ENCODE measurements at places on chromosomes 12 and 14.

GRCh38 chr14:25178255-25178654 is 128.3 kb upstream of the STXBP6 start:
- no peak for DNase-seq

DNA sequence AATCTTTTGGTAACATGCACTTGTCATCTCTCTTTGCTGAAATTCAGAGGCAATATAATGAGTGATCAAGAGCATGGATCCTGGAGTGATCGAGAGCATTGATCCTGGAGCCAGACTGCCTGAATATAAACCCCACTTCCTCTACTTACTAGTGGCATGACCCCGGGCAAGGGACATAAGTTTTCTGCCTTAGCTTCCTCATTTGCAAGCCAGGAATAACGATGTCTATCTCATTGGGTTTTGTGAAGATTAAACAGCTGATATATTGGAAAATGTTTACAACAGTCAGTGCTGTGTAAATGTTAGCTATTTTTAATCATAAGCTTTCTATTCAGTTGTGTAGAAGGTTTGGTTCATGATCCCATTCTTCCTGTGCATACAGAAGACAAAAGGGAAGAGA is 2.4 kb upstream of the CSRNP2 start:
- DNase-seq = peak; percentile 68

DNA sequence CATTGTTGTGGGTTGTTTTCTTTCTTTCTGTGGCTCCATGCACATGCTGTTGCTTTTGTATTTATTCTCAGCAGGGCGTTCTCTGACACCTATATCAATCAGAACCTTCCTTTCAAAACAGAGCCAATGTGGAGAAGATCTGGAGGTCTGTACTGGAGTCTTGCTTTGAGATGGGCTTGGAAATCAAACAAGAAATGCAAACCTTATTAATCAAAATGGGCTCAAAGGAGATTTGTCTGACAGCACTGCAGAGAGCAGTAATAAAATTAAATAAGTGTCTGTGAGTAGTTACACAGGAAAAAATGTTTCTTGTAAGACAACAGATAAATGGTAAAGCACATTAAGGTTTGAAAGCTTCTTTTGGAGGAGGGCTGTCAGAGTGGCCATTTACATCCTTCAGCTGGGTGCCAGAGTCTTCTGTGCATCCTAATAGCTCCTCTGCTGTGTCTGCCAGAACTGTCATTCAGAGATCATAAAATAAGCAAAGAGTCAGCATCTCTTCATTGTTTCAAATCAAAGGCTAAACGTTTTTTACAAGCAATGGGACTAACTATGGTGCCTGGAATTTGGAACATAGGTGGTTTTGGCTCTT is 414.3 kb downstream of the NAV3 start:
- no peak for DNase-seq

DNA sequence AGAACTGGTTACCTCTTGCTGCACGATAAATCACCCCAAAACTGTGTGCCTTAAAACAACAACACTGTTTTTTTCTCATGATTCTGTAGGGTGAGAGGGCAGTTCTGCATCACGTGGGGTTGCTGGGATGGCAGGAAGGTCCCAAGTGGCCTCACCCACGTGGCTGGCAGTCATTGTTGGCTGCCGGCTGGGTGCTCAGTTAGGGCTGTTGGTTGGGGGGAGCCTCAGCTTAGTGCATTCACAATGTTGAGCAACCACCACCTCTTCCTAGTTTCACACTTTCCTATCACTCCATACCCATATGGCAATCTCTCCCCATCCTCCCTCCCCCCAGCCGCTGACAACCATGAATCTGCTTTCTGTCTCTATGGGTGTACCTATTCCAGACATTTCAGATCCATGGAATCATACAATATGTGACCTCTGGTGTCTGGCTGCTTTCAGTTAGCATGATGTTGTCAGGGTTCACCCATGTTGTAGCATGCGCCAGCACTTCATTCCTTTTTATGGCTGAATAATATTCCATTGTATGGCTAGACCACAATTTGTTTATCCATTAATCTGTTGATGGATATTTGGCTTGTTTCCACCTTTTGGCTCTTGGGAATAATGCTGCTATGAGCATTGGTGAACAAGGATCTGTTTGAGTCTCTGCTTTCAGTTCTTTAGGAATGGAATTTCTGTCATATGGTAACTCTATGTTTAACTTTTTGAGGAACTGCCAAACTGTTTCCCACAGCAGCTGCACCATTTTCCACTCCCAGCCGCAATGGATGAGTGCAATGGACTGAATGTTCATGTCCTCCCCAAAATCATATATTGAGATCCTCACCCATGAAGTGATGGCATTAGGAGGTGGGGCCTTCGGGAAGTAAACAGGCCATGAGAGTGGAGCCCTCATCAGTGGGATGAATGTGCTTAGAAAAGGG is 11.2 kb upstream of the POP5 start:
- peak; percentile 32 for DNase-seq

DNA sequence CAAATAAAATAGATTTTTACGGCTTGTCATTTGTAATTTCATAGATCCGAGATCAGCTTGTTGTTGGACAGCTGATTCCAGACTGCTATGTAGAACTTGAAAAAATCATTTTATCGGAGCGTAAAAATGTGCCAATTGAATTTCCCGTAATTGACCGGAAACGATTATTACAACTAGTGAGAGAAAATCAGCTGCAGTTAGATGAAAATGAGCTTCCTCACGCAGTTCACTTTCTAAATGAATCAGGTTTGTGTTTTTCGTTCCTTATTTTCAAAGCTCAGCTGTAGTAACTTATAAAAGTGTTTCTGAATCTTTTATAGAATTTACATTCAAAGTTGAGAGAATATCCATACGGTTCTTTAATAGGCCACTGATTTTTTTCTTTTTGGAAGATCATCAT is 89.1 kb downstream of the LRRK2 start:
- DNase-seq = no peak

GRCh38 chr12:29582677-29583272 is 85.3 kb upstream of the OVCH1 start:
- no peak for DNase-seq

DNA sequence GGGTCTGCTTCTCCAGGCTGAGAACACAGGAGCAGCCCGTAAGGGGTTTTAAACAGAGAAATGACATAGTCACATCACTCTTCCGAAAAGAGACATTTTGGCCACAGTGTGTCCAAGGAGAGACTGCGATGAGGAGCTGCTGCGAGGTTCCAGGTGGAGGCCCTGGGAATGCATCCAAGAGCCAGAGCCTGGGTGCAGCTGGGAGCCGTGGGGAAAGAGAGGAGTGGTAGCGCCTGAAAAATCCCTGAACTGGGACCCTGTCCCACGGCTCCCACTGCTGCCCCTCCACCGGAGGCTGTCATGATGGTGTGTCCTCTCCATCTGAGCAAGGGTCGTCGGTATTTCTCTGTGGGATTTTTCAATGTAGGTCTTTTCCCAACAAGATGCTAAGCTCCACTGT is 146.9 kb downstream of the BCL11B start:
- no peak for DNase-seq

DNA sequence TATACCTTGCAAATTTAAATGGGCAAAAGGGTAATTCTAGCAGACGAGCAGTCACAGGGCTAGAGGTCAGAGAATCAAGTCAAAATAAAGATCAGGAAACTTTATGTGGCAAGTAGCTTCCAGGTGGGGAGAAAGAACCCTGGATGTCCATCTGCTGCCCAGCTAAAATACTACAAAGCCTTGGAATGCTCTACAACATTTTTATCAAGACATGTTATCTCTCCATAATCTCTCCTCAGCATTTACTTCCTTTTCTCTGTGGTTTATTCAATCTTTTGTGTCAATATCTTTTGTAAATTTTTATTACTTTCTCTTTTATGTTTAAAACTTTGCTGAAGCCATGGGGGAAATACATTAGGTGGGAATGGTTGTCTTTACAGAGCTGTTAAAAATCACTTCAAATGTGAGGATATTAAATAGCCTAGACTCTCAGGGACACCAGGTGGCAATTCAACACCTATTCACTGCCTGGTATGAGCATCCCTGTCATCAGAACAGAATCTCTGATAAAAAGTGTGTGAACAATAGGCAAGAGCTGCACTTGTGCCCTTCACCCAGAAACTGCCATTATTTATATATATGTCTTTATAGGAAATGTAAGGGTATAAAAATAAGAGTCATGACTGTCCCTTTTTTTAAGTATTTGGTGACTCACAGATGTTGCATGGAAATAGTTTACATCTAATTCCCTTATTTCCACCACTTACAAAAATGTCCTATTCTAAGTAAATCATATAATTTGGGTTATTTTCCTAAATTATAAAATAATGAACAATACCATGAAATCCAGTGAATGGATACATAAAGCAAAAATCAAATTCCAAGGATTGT is 152.9 kb downstream of the EPS8 start:
- no peak for DNase-seq

DNA sequence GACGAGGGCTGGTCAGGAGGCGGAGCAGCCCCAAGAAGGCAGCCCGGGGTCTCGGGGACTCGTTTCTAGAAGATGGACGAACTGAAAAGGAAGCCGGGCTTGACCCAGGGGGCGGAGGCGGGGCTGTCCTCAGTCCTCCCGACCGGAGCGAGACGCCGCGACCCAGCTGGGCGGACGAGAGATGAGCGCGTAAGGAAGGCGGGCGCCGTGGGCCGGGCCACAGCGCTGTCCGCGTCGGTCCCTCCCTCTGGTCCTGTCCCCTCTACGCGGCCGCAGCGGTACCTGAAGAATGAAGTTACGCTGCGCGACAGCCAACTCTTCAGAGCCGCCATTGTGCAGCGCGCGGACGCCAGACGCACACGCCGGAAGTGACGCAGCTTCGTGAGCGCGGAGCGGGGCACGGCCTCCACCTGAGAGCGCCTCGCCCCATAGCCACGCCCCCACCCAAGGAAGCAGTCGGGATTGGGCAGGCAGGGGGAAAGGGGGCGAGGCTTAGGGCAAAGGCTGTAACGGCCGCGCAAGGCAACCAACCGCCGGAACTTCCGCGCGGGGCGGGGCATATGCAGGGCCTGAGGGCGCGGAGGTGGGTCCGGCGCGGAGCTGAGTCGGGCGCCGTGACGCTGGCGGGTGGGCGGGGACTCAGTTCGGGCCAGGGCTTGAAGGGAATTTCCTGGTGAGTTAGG is at the start of gene DIABLO:
Gene DIABLO (minus strand): TSS at position 370 of the 683 bp plus-strand sequence. CDS start 38 bp downstream, at position 332.
- DNase-seq = peak; percentile 100

GRCh38 chr12:23942841-23943240 is 6.6 kb downstream of the SOX5 start:
- no peak for DNase-seq

- peak; percentile 88 for DNase-seq
Measured at GRCh38 chr12:4031703-4032291, 158.6 kb upstream of the PARP11 start.

GRCh38 chr12:128652136-128652751 is 171.5 kb downstream of the SLC15A4 start:
- DNase-seq = no peak

- no peak for DNase-seq
Measured at GRCh38 chr12:82600379-82600778, 86.3 kb upstream of the TMTC2 start.

DNA sequence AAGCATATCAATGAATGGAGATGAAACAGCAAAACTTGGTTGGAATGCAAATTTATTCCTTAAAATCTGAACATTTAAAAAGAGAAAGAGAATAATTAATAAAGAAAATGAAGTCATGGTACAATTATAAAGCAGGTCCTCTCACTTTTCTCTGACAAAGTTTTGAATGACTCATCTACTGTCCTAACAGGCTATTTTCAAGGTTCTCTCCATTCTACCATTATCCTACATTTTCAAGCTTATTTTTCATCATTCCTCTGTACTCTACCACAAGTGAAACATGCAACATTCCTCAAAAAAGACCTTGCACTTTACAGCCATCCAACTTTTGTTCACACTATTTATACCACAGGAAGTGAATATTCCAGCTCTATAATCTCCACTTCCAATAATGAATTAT is 36.9 kb upstream of the AP4S1 start:
- no peak for DNase-seq

DNA sequence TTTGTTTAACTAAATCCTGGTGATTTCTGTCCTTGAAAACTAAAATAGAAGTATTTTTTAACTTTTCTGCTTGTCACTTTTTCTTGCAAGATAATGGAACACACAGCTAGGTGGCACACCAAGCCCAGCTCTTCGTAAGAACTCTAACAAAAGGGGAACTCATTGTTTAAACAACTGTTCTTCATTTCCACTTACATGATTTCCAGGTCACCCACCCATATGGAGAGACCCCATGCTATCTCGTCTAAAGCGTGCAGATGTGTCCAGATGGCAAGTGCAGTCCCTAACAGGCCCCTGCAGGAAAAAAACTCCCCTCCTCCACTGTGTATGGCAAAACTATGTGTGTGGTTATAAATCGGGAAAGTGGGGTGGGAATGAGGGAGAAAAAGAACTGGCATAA is 43.3 kb upstream of the NT5DC3 start:
- DNase-seq = peak; percentile 59

DNA sequence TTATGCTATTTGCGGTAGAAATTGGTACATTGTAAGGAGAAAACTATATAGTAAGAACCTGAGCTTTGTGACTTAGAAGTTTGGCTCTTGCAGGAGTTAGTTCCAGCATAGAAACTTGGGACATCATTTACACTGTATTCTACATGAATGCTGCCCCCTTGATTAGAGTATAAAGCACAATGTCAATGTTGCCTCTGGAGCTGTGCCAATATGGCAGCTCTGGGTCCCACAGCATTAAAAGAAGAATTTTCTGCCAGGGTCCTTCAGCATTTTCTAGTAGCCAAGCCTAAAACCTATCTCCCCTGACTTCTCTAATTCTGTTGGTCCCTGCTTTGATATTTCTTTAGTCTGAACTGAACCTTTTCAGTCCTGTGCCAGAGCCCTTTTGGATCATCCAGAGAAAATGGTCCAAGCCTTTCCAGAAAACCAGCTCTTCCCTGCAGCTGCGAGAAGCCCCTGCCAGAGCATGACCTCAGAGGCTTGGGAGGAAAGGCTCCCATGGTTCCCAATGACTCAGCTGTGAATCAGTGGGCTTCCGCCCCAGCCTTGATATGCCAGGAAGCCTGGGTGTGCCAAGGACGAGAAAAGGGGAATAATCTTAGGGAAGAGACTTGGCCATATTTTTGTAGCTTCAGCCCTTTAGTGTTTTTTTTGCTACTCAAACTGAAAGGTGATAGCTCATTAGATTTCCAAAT is 43.2 kb downstream of the PLEKHG7 start:
- DNase-seq = peak; percentile 12

- DNase-seq = no peak
Measured at GRCh38 chr14:61399365-61399764, 78.0 kb downstream of the PRKCH start.

- DNase-seq = no peak
Measured at GRCh38 chr14:34794941-34795340, 80.2 kb downstream of the BAZ1A start.

GRCh38 chr12:65902500-65902899 is 78.2 kb downstream of the HMGA2 start:
- DNase-seq = no peak
